ENCODE measurements at places on chromosomes 6 and 20. TPM values are rescaled to one million over a fixed set of nuclear protein-coding genes. Genes with fewer than 3 reads are reported as not detected.

CD93 gene
- total RNA-seq: not detected

MAP7 gene
- total RNA-seq: not detected

SAPCD1 gene
- total RNA-seq: 66.8 TPM

GPSM3 gene
- total RNA-seq: 99.9 TPM

GABRR1 gene
- total RNA-seq: not detected

DNA sequence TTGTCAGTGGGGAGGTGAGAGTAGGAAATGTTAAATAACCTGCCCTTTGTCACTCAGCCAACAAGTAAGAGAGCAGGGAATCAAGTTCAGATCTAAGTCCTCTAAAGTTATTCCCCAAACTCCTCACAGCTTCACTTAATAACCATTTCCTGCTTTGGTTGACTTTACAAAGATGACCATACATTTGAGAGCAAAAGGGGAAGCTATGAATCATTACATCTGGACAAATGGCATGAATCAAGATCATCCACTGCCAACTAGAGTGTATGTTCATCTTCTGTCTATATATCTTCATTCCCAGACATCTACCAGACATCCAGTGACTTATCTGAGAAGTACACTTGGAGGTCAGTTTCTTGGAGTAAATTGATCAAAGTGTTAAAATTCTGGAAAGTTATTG is 15.1 kb upstream of the HIVEP2 start:
- DNase-seq: no peak

DNA sequence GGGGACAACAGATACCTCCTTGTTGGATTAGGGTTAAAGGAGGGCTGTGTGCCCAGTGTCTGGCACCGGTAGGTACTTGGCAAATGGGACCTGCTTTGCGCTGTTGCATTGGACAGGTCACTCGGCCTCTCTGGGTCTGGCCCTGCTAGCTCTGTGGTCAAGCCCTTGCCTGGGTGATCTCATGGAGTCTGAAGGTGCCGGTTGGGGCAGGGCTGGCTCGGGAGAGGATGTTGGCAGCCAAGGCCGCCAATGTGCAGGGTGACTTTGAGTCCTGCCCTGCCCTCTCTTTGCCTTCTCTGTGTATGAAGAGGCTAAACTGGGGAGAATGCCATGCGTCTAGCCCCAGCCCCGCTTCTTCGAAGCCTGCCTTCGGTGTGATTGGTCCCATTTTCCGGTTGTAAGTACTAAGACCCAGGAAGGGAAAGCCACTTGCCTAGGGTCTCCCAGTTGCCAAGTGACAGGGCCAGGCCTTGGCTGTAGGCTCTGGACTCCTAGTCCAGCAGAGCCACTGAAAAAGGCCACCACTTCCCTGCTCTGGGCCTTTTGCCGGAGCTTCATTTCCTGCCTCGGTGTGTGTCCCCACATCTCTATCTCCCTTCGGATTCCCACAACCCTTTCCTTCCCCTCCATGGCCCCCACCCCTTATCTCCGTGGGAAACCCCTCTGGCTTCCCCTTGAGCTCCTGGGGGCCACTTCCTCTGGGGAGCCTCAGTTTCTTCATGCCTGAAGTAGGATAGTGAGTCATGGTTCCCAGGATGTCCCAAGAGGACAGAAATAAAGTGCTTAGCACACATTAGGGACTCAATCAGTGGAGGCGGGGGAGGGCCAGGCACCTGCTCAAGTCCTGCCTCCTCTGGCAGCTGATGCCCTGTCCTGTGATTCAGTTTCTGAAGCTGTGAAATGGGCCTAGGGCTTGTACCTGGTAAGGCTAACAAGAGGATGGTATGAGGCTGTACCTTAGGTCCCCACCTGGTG is 3.9 kb downstream of the SRC start:
- DNase-seq: no peak

DNA sequence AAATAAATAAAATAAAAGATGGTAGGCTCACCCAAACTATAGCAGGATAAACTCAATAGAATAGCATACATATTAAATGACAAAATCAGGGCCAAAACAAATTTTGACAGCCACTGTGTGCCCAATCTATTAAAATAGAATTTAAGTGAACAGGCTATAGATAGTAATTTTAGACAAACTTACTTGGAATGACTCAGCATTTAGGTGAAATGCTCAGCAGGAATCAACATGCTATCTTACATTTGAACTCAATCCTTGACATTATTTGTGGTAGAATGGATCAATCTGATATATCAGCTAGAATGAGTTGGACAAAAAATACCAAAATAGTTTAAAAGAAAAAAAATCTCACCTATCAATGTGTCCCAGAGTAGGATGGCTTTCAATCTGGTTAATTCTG is 578.6 kb downstream of the RFPL4B start:
- DNase-seq: no peak

- no peak for DNase-seq
Measured at GRCh38 chr20:63216849-63217471, 1.0 kb upstream of the YTHDF1 start.

GRCh38 chr6:166446146-166446545 is 63.4 kb upstream of the MPC1 start:
- no peak for DNase-seq

Data from OCI-LY7 (cell line).